Epithelial cell of esophagus (primary cell): ENCODE measurements at places on chromosomes 6 and 20.

GRCh38 chr20:62704341-62704948 is 4.2 kb upstream of the NTSR1 start:
- peak; percentile 98 for DNase-seq

DNA sequence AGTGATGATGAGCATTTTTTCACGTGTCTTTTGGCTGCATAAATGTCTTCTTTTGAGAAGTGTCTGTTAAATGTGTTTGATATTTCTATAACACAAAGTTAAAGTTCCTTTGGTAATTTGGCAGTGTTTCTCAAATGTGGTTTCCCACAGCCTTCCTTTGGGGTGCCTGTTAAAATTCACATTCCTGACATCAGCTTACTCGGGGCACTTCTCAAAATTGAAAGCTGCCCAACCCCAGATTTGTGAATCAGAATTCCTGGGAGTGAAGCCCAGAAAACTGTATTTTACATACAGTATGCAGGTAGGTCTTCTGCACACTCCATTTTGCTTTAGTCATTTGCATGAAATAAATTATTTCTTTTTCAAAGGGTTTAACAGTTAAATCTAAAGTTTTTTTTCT is 207.9 kb downstream of the GMPR start:
- no peak for DNase-seq

DNA sequence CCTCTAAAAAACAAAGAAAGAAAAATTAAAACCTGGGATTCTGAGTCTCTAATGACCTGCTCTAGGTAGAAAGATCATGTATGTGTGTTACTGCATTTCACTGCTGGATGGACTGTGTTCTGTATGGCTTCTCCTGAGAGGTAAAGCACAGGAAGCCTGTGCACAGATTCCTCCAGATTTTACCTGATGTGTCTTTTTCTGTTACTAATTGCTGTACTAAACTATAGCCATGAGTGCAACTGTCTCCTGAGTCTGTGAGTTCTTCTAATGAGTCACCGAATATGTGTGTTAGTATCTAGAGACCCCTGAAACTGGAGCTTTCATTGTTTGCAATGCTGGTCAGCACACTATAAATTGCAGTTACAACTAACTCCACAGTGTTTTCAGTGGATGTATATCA is 270.8 kb downstream of the CDKAL1 start:
- no peak for DNase-seq

- peak; percentile 22 for DNase-seq
These were observed 107.6 kb downstream of the JAG1 start for GRCh38 chr20:10565922-10566897.

DNA sequence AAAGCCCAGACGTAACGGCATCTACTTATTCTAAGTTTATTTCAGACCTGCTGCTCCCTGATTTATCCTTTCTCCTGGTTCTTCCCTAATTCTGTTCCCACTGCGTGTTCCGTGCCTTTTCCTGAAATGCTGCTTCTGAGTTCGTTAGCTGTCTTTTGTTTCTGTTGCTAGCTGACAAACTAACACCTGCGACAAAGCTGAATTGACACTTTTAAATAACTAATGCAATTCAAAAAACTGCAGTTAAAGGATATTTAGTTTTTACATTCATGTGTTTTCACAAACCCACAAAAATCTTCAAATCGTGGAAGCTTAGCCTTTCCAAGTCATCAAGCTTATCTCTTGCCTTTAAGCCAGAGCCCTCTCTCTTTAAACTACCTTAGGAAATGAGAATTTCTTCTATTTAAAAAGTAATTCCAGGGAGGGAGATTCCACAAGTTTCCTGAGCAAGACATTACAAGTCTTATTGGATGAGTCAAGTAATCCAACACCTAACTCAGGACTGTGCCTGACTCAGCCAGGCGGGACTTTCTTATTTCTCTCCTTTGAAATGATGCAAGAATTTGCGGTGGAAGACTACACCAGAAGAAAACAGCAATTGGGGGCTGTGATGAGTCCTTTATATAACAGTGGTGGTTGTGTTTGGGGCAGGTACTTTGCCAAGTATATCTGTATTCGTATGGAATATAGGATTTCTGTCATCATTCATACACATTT is 6.3 kb downstream of the ADTRP start:
- peak; percentile 96 for DNase-seq

- DNase-seq: no peak
These were observed 90.5 kb downstream of the SAMD3 start for GRCh38 chr6:130132286-130132701.

DNA sequence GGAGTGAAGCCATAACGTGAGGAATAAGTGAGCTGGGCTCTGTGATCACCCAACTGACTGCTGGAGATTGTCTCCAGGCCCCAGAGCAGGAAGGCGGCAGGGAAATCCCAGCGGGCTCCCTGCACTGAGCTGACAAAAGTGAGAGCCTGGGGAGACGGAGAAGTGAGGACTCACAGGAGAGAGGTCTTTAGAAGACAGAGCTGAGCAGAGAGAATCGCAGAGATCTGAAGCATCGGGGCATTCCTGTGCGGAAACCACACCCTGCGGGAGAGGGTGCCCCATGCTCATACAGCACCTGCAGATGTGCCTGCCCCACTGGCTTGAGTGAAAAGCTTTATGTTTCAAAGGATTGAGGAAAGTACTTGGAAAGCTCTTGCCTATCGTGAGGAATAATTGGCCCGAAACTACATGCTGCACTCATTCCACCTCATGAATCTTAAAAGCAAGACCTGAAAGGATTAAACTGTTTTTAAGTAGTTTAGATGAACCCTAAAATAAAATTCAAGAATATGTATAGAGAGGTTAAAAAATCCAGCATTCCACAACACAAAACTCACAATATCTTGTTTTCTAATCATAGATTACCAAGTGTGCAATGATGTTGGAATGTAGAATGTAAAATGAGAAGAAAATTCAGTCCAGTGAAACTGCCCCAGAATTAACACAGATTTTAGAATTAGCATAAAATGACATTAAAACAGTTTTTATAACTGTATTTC is 17.7 kb upstream of the THBS2 start:
- no peak for DNase-seq

GRCh38 chr20:4925842-4926530 is 75.3 kb downstream of the SLC23A2 start:
- DNase-seq: peak; percentile 85

GRCh38 chr6:3138341-3138740 is 19.0 kb downstream of the TUBB2A start:
- peak; percentile 55 for DNase-seq

- peak; percentile 52 for DNase-seq
These were observed 673 bp downstream of the MARCKS start for GRCh38 chr6:113857556-113858479.

DNA sequence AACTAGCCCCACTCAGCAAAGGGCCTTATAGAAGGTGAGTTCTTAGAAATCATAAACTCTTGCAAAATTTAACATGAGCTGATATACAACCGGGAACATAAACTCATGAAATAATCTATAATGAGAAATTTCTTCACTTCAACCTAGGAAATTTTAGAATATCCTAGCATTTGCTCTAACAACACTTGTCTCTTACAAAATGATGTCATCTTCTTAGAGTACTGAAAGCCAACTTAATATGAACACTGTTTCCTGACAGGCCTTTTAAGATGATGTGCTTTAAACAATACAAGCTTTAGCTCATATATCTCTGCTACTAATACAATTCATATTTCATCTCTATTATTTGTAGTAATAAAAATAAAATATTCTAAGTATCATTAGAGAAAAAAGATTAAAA is 932 bp downstream of the PACRG start:
- no peak for DNase-seq

DNA sequence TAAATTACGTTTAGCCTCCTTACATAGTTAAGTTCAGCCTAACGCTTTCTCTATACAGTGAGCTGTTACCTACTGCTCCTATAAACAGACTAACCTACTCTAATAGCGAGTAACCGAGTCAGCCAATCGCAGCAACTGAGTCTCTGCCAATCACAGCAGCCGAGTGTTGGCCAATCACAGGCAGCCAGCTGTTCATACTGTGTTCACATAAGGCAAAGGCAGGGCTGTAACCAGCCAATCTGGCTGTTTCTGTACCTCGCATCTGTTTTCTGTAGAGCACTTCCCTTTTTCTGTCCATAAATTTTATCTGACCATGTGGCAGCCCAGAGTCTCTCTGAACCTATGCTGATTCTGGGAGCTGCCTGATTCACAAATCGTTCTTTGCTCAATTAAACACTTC is 263.9 kb upstream of the JARID2 start:
- no peak for DNase-seq

GRCh38 chr6:149431905-149432775 is 32.1 kb downstream of the SUMO4 start:
- peak; percentile 76 for DNase-seq

- no peak for DNase-seq
These were observed 43.9 kb upstream of the CLDN20 start for GRCh38 chr6:155219858-155220301.

GRCh38 chr6:25042984-25043725 is 107.4 kb upstream of the RIPOR2 start:
- no peak for DNase-seq

DNA sequence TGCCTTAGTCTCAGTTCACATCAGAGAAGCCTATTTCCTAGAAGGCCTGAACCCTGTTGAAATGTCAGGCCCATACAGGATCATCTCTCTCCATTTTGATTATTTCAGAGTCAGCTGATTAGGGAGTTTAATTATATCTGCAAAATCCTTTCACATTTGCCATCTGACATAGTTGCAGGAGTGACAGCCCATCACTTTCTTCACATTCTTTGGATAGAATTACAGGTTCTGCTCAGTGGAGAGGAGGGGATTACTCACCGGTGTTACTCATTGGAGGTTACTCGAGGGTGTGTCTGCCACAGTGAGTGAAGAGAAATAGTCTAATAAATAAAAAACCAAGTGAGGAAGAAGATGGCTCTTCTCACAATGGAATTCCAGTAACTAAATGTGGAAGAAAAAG is 216.8 kb downstream of the TMEM242 start:
- peak; percentile 89 for DNase-seq

GRCh38 chr6:408599-409102 is 17.1 kb downstream of the IRF4 start:
- peak; percentile 22 for DNase-seq

GRCh38 chr20:63283397-63284082 is 9.4 kb upstream of the COL20A1 start:
- no peak for DNase-seq

DNA sequence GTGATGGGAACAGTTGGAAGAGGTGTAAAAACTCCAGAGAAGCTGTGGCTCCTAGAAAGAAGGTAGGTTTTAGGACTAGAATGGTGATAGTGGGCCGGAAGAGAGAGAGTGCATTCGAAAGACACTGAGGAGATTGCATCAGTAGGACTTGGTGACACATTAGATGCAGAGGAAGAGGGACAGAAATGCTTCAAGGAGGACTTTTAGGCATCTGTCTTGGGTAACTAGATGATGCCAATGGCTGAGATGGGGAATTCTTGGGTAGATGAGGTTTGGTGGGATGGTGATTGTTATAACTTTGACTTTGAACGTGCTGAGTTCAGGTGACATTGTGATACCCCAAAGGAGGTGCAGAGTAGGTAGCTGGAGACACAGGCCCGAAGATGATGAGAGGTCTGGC is 196.5 kb downstream of the GMPR start:
- no peak for DNase-seq

DNA sequence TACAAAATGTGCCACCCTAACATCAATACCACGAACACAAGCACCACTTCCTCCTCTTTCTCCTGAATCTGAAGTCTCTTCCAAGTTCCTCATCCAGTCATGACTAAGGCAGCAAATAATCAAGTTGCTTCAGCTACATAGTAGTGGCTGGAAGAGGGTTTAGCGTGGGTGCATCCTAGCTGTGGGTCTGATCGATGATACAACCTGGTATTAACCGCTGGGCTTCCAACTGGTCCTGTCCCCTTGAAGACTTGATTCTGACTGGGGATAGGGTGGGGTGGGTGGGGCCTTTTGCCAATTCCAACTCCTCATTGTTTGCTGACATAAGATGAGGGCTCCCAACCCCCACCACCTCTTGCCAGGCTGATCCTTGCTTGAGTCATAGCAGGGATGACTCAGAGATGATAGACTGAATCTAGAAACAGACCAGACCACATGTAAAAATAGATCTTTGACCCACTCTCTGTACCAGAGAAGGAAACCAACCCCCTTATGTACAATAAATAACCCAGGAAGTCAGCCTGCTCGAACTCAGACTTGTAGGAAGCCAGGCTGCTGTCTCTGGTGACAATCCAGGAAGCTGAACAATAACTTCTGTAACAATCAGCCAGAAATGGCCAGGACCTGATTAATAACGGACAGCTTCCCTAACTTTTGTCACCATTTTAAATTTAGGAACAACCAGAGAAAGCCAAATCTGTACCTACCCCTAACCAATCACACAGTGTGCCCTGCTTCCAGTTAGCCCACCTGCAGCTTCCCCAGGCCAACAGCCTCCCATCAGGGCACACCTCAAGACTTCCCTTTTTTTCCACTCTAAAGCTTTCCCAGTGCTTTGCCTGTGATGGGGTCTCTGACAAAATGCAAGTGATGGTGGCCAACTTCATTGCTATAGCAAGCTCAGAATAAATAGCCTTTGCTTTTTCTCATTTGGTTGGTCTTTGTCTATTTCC is 68.9 kb upstream of the FAM184A start:
- DNase-seq: peak; percentile 95

- no peak for DNase-seq
These were observed 3.8 kb downstream of the RIN2 start for GRCh38 chr20:19761841-19762240.

- DNase-seq: peak; percentile 26
These were observed 23.6 kb upstream of the WFDC2 start for GRCh38 chr20:45445805-45446562.

- no peak for DNase-seq
These were observed 26.7 kb upstream of the IRF4 start for GRCh38 chr6:364609-365540.

DNA sequence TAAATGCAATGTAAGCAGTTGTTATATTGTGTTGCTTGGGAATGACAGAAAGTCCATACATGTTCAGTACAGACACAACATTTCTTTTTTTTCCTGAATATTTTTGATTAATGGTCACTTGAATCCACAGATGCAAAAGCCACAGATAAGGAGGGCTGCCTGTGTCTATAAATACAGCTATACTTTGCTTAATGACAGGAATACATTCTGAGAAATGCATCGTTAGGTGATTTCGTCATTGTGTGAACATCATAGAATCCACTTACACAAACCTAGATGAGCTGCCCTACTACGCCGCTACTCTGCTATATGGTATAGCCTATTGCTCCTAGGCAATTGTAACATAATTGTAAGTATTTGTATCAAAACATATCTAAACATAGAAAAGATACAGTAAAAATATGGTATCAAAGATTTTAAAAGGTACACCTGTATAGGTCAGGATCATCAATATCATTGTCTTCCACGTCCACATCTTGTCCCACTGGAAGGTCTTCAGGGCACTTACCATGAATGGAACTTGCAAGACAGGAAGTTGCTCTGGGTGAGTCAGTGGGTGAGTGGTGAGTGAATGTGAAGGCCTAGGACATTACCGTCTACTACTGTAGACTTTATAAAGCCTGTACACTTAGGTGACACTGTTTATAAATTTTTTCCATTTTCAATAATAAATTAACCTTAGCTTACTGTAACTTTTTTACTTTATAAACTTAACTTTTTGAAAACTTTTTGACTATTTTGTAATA is 27.9 kb upstream of the POPDC3 start:
- peak; percentile 80 for DNase-seq
